ENCODE measurements at places on chromosomes 2 and 18. TPM values are rescaled to one million over a fixed set of nuclear protein-coding genes. Genes with fewer than 3 reads are reported as not detected.

DNA sequence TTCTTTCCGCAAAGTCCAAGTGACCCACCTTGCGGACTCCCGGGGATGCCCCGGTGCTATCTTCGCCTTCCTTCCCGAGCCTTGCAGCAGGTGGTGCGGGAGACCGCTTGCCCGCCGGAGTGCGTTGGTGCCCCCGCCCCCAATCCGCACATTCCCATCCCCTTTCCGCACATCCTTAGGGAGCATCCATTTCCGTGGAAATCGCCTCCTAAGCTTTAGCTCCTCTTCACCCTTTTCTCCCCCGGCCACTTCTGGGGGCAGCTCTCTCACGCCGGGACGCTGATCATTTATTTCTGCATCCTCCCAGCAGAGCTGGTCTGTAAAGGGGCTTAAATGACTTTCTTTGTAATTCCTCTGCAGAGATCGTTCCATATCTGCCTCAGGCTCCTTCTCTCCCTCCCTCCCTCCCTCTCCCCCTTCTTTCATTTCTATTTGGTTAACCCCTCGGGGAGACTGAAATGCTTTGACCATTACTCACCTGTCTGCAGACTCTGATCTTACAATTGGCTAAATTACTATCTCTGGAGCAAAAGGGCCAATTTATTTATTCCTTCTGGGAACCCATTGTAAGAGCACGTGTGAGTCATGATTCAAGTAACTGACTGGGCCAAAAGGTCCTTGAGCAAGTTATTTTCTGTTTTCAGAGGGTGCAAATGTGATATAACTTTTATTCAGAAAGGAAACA lies 1.3 kb upstream of the LYPD1 start:
- no peak for DNase-seq

- no peak for DNase-seq
Observed at GRCh38 chr2:128981353-128981752, 662.7 kb upstream of the HS6ST1 start.

DNA sequence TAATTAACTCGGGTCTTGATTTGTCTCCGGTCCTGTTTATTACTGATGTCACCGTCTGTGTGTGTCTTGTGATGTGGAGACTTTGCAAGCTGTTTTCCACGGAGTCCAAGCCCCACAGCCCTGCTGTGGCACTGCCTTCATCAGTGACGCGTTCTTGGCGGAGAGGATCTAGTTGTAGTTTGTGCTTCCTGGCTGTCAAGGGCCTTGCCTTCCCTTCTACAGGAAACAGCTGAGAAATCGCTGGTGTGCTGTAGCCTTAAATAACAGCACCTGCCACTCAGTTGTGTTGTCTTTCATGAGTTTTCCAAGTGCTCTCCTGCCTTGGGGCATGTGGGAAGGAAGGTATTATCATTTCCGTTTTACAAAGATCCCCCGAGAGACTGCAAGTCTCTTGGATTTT lies 26.3 kb downstream of the CTIF start:
- no peak for DNase-seq

Gene CRYBA2
- total RNA-seq = not detected

DNA sequence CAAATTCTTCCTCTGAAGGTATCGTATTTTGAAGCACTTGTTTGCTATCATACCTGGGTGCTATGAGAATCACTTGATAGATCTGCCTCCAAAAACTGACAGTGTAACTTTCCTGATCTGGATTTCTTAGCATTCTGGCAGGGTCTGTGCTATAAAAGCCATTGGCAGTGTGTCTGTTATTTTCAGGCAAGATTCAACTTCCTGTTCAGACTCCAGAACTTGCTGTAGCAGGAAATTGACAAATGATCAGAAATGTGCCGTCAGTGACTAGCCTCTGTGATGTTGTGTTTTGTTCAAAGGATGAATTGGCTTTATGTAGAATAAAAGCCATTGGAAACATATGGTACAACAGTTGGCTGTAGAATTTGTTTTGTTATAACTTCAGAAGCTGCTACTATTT lies 273.3 kb downstream of the PTPRM start:
- DNase-seq = no peak

Gene INHA
- not detected for total RNA-seq

Gene REG1B
- not detected for total RNA-seq

Gene SKOR2
- total RNA-seq = not detected

GRCh38 chr2:218315397-218315796 lies 23.1 kb upstream of the TMBIM1 start:
- DNase-seq = no peak

GRCh38 chr18:22632191-22632590 lies 214.5 kb upstream of the CTAGE1 start:
- DNase-seq = no peak

- no peak for DNase-seq
Observed at GRCh38 chr2:13662055-13662454, 945.3 kb downstream of the TRIB2 start.

DNA sequence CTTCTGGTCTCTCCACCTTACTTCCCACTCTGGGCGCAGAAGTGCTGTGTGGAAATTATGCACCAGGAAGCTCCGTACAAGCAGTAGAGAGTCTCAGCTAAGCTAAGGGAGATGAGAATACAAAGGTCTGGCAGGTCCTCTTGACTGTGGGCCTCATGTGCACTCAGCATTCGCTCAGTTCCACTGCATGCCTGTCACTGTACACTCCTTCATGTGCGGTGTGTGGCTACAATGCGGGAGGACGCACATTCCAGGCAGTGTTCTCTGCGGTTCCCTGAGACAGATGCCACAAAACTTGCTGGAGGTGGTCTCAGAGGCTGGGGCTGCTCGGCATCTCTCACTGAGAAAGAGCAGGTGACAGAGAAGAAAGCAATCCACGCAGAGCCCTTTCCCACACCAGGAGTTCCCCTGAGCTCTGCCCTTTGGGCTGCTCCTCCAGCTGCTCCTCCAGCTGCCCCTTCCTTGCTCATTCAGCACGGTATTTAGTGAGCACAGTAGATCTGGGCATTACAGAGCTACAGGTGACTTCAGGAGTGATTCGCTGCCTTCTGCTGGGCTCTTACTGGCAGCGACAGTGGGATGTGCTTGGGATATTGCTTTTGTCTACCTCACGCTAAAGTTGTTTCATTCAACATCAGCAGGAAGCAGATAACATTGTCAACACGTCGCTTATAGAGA lies 176.6 kb downstream of the SH3RF3 start:
- DNase-seq = no peak

GRCh38 chr2:188189356-188189755 lies 102.3 kb upstream of the GULP1 start:
- no peak for DNase-seq

DNA sequence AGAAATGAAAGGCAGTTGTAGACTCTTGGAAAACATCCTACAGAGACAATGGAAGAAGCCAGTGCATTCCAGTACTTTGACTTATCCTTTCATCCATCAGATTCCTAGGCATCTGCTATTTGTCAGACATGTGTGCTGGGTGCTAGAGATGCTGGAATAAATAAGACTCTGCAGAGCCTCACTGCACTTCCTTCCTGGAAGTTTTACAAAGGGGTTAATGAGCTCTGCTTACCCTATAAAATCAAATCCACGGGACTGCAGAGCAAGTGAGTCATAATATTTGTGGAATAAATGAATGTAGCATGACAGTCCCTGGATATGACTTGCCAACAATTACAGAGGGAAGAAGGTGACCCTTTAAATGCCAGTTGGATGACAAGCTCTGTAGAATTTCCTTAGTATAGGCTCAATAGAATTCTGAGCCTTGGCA lies 52.7 kb upstream of the NPAS2 start:
- DNase-seq = no peak

DNA sequence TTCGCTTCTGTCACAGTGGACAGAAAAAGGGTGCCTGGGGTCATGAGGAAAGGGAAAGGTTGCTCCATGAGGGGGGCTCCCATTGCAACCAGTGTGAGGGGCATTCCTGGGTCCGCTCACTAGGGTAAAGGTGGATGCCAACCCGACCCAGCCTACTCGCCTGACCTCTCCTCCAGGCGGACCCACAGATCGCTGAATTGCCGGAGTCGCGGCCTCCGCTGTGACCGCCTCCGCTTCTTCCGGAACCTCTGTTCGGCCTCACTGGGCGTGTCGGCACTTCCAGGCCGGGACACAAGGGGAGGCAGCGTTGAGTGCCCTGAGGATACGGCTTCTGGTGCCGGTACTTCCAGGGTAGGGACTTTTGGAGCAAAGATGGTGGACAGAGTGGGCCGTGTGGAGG lies 57.1 kb downstream of the TRABD2A start:
- DNase-seq = no peak

Measured in CD8-positive, alpha-beta memory T cell (primary cell).